ENCODE measurements at places on chromosomes 3 and 15.
A peak's percentile ranks its signal among the peaks of the same experiment; 100 is the strongest.

DNA sequence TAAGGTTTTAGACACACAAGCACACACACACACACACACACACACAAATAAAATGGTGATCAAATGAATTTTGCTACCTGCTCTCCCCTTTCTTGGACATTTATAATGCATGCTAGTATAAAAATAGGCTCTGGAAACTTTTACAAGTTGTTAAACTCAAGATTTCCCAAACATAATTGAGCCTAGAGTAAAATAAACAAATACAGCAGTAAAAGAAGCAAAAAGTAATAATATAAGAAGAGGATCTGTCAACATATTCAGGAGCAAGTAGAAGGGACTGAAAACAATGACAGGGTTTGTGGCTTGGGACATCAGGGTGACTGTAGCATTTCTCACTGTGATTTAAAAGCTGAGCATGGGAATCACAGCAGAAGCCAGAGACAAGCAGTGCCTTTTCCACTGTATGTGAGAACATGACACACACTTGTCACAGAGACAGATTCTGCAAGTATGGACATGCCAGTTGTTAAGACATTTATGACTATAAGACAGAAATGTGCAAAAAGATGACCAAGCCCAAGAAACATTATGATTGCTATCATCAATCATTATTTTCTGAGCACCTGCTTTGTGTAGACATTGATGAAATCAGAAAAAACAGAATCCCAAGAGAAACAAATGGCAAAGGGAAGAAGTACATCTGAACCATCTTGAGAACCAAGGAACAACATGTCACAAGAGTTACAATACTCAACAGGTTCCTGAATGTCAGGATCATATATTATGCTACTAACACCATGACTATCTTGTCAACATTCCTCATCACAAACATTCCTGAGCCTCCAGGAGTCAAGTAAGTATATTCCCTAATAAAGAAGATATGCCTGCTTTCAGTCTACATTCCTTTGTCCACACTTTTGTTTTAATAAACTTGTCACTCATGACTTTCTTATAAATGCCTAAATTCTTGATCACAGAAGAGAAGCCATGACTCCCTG, 7.1 kb downstream of the THRB start:
- DNase-seq, result no peak

GRCh38 chr3:187252311-187252710, 39.2 kb downstream of the MASP1 start:
- DNase-seq, result no peak

GRCh38 chr3:159237226-159237625, 435.4 kb downstream of the MFSD1 start:
- DNase-seq, result no peak

DNA sequence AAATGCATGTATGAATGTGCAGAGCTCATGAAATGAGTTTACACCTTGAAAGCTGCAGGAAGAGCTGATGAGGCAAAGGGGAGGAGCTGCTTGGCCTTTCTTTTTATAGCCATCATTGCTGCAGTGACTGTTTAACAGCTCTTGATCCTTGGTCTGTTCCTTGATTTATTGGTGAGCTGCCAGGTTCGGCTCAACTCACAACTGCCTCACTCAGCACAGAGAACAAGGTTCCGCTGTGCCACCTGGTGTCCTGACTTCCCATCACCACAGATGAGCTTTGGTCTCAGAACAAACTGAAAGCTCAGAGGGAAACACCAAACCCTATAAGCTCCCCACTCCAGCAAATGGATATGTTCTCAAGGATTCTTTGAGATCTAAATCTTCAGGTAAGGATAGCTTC, 626.1 kb downstream of the MAGI1 start:
- DNase-seq, result no peak

GRCh38 chr15:77821188-77821958, 188.7 kb upstream of the LINGO1 start:
- peak; percentile 80 for DNase-seq

GRCh38 chr15:61449186-61449702, 220.1 kb upstream of the RORA start:
- DNase-seq, result no peak

DNA sequence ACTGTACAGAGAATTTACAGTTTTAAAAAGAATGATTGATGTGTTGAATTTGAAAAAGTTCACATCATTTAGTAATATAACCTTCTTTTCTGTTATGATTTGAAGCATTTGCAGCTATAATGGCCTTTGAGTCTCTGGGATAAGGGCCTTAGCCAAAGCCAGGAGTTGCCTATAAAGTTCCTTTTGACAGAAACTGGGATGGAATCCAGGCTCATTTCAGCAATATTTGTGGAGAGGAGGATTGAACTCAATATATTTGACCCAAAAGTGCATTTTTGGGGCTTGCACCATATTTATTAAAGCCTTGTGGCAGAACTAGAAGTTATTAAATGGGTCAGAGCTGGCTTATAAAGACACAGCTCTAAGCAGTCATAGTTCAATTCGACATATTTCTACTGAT, 348.7 kb upstream of the EPHA3 start:
- no peak for DNase-seq

- peak; percentile 65 for DNase-seq
Observed at GRCh38 chr3:53195602-53196574, 34.9 kb downstream of the PRKCD start.

- no peak for DNase-seq
Observed at GRCh38 chr3:86634361-86634760, 356.6 kb downstream of the VGLL3 start.
